ENCODE measurements at places on chromosomes 13 and 19.

- DNase-seq, result no peak
Observed at GRCh38 chr13:110030394-110030928, 244.1 kb upstream of the IRS2 start.

DNA sequence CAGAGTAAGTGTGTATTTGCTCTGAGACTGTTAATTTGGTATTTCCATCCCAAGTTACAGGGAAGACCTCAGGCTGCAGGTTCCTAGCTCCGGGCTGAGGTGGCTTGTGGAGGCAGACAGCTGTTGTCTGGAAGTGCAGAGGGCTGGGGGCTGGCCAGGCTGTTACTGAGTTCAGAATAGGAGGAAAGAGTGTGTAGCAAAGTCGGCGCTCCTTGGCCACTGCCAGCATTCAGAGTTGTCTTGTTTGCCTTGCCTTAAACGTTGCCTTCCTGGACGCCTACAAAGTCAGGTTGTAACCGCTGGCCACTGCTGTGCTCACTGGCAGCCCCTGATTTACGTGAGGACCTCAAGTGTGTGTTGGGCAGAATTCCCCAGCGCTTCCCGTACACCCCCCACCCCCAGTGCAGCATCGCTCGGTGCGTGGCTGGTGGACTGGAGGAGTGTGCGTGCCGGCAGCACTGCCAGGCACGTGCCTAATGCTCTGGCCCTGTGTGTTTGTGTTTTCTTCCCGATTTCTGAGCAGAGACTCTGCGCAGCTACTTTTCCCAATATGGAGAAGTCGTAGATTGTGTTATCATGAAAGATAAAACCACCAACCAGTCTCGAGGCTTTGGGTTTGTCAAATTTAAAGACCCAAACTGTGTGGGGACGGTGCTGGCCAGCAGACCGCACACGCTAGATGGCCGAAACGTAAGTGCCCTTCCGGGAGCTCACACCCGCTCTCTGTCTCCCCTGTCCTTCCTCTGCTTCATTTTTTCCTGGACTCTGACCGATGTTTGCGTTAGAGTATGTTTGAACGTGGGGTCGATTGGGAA is 10.5 kb downstream of the DAZAP1 start:
- no peak for DNase-seq

DNA sequence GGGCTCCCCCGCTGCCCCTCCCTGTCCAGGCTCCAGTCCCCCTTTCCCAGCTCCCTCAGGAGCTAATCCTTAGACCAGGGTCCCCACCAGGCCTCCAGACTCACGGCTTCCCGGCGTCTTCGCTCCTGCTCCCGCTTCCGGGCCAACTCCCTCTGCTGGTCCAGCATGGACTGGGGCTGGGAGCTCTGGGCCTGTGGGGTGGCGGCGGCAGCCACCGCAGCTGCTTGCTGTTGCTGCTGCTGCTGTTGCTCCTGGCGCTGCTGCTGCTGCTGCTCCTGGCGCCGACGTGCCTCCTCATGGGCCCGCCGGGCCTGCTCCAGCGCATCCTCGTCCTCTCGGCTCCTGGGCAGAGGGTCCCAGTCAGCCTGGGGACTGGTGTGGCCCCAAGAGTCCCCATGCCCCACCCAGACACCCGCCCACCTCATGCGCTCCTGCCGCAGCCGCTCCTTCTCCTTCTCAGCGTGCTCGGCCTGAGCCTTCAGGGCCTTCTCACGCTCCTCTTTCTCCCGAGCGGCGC is 6.4 kb upstream of the EPHX3 start:
- no peak for DNase-seq

- DNase-seq, result no peak
Observed at GRCh38 chr13:32889986-32890565, 126.1 kb upstream of the KL start.

DNA sequence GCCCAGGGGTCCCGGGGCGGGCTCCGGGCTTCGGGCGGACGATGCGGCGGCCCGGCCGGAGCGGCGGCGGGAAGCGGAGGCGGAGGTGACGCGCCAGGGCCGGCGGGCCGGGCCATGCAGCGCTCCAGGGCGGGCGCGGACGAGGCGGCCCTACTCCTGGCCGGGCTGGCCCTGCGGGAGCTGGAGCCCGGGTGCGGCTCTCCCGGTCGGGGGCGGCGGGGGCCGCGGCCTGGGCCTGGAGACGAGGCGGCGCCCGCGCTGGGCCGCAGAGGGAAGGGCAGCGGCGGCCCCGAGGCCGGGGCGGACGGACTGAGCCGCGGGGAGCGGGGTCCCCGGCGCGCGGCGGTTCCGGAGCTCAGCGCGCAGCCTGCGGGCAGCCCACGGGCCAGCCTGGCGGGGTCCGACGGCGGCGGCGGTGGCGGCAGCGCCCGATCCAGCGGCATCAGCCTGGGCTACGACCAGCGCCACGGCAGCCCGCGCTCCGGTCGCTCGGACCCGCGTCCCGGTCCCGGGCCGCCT is 362 bp downstream of the WTIP start:
- no peak for DNase-seq

- DNase-seq, result no peak
Observed at GRCh38 chr19:46834121-46834520, 16.5 kb downstream of the AP2S1 start.

DNA sequence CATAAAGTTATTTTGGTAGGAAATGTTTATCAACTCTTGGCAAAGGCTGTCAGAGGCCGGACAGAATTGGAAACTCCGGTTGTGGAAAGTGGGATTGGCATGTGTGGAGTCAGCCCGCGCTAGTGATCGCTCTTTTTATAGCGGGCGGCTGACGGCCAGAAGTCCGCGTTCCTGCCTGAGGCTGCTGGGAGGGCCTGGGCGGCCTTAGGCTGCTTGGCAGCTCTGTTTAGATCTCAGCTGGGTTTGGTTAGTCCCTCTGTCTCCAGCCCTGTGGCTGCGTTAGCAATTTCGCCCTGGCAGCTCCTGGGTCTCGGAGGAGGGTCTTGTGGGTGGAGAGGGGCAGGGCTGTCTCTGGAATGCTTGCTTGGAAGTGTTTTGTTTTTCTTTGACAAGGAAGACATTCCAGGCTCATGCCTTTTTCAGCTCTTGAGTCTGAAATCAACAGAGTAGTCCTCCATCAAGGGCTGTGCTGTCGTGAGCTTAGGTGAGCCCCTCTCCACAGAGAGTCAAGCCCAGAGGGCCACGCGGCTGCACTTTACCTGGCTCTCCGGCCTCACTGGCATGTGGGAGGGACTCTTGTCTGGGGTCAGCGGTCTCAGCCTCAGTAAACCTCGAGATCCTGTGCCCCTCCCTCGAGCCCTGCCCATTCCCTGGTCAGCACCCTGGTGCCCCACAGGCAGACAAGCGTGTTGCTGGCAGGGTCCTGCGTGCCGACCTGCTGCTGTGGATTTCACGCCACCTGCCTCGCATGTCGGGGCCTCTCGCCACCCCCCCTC is 22.5 kb downstream of the DOT1L start:
- no peak for DNase-seq

DNA sequence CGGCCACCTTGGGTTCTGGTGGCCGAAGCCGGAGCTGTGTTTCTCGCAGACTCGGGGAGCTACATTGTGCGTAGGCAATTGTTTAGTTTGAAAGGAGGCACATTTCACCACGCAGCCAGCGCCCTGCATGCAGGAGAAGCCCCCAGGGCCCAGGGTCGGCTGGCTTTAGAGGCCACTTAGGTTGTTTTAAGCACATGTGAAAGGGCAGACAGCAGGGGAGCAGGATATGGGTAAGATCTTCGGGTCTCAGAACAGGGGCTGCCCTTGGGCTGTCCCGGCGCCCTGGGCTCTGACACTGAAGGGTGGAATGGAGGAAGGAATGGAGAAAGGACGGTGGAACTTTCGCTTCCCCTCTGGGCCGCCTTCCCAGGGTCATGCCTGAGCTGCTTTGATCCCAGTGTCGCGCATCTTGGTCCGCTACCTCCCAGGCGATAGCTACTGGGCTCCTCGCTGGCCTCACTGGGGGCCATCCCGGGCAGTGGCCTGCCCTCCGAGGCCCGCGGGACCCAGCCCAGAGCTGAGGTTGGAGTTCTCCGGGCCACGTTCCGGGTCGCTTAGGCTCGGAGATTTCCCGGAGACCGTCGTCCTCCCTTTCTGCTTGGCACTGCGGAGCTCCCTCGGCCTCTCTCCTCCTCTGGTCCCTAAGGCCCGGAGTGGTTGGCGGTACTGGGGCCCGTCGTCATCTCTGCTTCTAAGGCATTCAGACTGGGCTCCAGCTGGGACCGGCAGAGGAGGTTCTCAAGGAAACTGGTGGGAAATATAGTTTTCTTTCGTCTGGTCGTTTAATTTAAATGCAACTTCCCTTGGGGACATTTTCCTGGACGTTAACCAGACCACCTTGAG is 4.3 kb upstream of the POU4F1 start:
- DNase-seq, result no peak

DNA sequence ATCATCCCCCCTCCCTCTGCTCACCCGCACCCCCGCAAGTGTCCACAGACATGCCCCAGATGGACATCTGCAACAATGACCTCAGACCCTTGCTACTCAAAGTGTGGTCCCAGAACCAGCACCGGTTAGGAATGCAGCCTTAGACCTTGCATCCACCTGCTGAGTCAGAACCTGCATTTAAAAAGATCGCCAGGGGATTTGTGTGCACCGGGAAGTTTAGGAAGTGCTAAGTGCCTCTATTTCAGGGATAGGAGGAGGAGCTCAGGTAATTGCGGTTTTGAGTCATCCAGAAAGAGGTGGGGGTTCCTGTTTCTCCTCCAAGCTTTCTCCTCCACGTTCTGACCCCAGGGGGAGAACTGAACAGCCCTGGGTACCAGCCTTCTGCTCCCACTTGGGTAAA is 46.2 kb downstream of the CACNA1A start:
- DNase-seq, result no peak

- DNase-seq, result peak; percentile 36
Observed at GRCh38 chr19:31054430-31054829, 294.8 kb downstream of the TSHZ3 start.

DNA sequence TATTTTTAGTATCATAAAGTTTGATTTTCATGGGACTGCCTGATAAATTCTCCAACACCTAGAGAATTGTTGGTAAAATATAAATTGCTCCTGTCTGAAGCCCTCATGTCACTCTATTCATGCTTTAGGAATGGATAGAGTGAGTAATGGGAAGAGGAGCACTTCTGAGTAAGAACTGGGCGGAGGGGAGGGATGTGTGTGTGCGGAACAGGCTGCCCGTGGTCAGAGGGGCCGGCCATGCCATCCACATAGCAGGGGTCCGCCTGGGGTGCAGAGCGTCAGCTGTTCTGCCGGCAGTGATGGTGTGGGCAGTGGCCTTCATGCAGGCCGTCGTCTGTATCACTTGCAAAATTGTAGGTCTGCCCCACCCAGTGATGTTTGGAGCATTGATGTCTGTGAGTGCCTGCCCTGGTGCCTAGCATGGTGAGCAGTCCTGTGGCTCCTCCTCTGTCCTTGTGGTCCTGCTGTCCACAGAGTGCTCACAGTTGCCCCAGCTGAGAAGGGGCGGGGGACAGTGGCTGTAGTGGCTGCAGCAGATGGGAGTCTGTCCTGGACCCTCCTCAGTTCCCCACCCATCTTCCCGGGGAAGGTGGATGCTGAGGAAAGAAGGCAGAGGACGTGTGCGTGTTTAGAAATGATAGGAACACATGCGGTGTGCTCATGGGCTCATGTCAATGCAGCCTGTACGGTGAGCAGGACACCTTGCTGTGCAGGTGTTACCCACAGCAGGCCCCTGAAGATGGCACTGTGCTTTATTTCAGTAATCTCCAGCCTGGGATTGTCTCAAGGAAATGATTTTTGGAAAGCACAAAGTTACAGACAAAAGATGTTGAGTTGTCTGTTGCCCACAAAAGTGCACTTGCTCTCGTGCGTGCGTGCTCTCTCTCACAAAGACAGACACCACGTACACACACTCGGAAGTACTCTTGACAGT is 49.4 kb upstream of the TEX29 start:
- DNase-seq, result no peak

DNA sequence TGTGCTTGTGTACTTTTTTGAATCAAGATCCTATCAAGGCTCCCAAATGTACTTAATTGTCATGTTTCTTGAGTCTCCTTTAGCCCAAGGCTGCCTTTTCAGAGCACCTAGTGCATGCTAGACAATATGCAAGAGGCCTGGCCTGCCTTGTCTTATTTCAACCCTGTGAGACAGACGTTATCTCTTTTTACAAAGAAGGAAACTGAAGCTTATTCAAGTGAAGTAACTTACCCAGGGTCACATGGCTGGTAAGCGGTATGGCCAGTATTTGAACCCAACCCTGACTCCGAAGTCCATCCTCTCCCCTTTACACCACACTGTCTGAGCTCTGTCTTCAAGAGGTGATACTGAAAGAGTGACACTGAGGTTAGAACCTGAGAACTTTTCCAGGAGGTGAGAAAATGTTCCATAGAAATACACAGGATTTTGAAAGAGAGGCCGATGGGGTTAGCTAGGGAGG is 505.1 kb downstream of the FOXO1 start:
- DNase-seq, result no peak

GRCh38 chr13:35797244-35797643 is 320.8 kb upstream of the MAB21L1 start:
- no peak for DNase-seq

DNA sequence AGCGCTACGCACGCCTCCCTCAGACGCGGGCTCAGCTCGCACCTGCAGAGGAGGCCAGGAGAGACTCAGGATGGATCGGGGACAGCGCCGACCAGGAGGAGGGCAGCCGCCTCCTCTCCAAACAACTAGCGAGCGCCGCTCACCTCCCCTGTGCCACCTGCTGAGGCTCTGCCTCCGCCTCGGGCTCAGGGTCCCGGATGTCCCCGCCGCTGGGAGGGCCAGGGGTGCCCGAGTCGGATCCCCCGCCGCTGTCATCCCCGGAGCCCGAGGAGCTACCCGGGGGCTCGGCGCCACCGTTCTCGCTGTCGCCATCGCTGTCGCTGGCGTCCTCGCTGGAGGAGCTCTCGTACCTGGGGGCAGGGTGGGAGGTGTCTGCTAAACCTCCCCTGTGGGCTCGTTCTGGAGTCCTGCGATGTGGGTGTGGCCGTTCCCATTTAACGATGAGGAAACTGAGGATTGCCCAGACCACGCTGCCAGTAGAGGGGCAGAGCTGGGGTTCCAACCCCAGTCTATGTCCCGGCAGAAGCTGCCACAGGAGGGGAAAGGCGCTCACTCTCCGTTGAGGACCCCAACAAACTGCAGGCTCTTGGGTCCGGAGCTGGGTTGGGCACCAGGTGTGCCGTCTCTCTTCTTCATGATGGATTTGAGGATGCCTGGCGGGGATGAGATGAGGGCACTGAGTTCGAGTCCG is 9.2 kb downstream of the KANK3 start:
- DNase-seq, result no peak
